CD4-positive, alpha-beta T cell treated with Interleukin-1 beta for 1 hour (primary cell): ENCODE measurements at places on chromosomes 7 and 10.
A peak's percentile ranks its signal among the peaks of the same experiment; 100 is the strongest.

GRCh38 chr10:77926566-77927401, at the start of gene DLG5:
TSS of gene DLG5 (minus strand) at chr10:77926755. CDS start at chr10:77926520, 235 bp downstream.
- peak; percentile 11 for DNase-seq

DNA sequence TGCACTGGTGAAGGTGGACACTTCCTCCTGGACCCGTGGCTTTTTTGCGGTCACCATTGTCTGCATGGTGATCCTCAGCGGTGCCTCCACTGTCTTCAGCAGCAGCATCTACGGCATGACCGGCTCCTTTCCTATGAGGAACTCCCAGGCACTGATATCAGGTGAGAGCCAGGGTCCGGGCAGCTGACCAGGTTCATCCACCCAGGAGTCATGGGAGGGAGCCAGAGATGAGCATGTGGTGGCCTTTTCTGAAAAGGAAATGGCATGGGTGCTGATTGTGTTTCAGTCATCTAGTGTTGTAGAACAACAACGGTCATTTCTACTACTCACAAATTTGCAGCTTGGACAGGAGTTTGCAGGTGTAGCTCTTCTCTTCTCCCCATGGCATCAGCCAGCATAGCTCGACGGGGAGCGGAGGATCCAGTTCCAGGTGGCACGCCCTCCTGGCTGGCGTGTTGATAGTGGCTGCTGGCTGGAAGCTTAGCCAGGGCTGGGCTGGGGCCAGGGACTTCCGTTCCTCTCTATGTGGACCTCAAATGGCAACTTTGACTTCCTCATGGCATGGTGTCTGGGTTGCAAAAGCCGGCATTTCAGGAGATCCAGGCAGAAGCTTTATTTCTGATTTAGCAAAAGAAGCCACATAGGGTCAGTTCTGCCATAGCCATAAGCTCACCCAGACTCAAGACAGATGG, 32.7 kb downstream of the SLC29A3 start:
- DNase-seq: no peak

- DNase-seq: no peak
Measured at GRCh38 chr7:3497796-3498195, 196.7 kb downstream of the SDK1 start.

GRCh38 chr7:98771519-98771918, 98.3 kb downstream of the TMEM130 start:
- no peak for DNase-seq

- no peak for DNase-seq
Measured at GRCh38 chr10:62862447-62862846, 46.3 kb upstream of the EGR2 start.

DNA sequence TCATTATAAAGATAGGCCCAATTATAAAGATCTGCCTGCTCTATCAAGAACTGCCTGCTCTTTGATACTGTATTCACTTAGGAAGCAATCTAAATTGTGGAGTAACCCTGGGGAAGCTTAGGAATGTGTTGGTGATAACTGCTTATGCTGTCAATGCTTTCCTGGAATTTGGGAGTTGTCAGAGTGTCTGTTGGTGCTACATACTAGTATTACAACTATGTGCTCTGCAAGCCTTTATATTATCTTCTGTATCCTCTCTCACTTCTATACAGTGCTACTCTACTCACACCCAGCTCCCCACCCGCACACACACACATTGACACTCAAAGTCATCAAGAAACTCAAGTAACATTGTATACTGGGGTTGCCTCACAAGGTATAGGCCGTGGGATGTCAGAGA, 6.1 kb downstream of the ZNF277 start:
- no peak for DNase-seq

GRCh38 chr10:29621161-29621560, 13.6 kb downstream of the SVIL start:
- no peak for DNase-seq

DNA sequence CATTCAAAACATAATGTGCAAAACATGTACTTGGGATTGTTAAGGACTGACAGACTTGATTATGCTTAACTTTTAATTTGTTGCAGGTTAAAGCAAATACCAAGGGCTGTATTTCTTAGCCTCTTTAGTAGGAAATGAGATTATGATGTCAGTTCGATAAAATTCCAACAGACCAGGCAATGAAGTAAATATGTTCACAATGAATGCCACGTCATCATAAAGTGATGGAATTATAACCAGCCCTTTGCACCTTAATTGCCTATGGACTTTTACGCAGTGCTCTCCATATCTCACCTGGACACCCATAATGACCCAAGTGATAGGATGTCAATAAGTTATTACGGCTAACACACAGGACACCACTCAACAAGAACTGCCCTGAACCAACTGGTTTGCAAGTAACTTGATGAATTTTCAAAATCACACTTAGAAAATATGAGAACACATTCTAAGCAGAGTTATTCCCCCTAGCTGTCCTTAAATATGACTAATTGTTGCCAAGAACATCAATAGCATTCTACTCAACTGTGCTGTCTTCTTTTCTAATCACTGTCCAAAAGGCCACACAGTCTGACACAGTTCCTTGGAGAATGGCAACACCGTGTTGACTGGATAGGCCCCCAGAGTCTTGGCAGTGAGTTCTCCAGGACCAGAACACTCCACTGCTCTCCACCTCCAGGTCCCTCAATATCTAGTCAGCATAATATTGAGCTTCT, 115.0 kb downstream of the CHCHD3 start:
- no peak for DNase-seq

DNA sequence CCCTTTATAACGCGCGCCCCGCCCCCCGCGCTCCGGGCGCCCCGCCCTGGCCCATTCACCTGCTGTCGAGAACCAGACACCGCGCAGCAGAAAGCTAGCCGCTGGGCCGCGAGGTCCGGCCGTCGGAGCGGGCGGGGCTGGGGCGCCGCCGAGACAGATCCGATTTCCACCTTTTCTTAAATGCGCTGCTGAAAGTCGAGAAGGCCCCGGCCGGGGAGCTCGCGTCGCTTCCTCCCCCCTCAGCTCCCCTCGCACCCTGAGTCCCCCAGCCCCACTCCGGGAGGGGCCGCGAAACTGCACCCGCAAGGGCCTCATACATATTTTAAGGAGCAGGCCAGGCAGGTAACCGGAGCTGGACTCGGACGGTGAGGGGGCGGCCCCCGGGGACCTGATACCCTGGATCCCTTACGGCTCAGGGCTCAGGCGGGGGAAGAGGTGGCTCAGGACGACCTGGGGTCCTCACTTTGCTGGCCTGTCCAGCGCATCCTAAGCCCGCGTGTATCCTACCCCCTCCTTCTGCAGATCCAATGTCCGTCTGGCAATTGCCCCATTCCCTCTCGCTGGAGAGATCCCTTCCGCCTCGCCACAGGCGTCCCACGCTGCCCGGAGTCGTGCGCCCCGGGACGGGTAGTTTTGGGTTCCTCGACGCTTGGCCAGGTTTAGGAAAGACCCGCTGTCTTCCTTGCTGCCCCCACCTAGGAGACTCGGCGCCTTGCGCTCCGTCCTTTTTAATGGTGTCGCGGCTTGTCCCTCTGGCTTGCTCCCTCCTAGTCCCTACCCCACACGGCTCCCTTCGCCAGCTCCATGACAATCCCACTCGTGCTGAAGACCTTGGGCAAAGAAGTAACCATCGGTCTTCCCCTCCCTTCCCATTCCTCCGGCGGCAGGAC, 170.6 kb downstream of the UBE2H start:
- DNase-seq: no peak

- DNase-seq: no peak
Measured at GRCh38 chr7:81769891-81770727, at the start of gene HGF. TSS of gene HGF (minus strand) at chr7:81770047. CDS start at chr7:81769971, 76 bp downstream.

DNA sequence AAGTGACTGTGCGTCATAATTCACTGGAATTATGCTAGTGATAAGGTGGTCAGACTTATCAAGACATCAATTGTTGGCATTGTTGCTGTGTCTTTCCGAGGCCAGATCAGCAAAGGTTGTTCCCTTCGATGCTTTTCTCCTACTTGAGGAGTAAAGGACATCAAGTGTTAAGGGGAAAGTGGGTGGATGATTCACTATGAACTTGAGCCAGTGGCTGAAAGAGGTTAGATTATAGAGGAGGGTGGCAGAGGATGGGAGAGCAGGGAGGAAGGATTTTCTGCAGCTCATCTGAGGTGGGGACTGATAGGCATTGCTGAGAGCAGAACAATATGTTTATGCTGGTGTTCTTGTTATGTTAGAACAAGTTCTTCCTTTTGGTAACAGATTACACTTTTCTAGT, 131.4 kb upstream of the AGR3 start:
- no peak for DNase-seq

GRCh38 chr7:26447116-26447515, 155.5 kb downstream of the SNX10 start:
- no peak for DNase-seq

DNA sequence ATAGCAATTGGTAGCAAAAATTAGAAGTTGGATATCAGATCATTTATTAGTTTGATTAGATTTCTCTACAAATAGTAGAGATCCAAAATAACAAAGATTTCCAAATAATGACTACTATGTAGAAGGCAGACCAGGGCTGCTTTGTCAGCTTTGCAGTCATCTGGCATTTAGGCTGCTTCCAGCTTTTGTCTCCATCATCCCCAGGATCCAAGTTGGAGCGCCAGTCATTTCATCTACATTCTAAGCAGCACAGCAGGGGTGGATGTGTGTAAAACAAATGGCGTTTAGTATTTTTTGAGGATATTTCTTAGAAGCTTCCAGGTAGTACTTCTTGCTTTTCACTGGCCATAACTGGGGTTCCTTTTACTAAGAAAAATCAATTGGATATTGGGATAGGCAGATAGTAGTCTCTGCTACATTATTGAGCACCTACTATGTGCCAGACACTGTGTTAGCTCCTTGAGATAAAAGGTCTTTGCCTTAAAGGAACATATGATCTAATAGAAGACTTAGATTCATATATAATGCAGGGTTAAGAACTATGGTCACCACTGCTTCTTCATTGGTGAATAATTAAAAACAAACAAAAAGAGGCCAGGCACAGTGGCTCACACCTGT, 41.5 kb downstream of the TPST1 start:
- no peak for DNase-seq

DNA sequence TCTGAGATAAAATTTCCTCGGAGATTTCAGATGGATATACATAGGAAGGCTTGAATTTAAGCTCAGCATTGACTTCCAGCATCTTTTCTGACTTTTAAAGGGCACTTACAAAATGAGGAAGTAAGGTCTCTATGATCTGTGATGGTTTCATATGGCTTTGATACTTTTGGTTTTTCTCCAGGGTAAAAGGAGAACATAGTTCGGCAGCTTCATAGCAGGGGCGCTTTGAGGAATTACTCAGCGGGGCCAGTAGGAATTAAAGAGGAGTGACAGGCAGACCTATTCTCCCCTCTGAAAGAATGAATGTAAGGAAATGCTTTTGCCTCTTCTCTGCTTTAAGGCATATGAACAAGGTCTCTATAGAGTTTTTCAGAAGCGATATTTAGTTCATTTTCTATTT, 80.0 kb upstream of the PCDH15 start:
- no peak for DNase-seq

DNA sequence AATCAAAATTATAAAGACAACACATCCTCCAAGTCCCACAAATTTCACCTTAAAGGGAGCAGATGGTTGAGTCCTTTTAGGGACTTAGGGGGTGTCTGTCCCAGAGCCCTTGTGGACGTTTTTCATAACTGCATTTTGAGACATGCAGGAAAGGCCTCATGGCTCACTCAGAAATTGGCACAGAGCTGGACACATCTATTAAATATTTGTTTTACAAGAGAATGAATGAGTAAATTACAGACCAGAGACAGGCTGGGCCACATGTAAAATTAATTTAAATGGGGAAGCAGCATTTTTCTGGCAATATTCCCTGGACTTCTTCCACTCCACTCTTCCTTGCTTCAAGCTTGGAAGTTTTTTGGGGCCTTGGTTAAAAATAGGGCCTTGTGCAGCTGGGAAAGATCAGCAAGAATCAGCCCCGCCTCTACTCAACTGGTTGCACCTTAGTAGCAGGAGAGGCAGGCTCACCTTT, 20.0 kb downstream of the LAMB1 start:
- no peak for DNase-seq

DNA sequence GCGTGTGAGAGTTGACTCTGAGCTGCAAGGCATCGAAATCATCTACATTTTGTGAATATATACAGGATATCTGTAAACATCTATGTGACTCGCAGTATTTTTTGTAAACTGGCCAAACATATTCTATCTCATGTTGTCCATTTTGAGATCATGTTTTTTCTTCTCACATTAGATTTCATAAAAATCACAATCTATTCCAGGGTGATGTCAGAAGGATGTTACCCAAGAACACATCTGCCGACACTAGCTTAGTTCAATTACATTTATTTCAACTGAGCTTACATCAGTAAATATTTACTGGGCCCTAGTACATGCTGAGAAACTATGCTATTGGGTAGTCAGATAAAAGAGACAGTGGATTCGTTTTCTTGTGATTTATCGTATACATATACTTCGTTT, 2.5 kb upstream of the BUB3 start:
- no peak for DNase-seq

DNA sequence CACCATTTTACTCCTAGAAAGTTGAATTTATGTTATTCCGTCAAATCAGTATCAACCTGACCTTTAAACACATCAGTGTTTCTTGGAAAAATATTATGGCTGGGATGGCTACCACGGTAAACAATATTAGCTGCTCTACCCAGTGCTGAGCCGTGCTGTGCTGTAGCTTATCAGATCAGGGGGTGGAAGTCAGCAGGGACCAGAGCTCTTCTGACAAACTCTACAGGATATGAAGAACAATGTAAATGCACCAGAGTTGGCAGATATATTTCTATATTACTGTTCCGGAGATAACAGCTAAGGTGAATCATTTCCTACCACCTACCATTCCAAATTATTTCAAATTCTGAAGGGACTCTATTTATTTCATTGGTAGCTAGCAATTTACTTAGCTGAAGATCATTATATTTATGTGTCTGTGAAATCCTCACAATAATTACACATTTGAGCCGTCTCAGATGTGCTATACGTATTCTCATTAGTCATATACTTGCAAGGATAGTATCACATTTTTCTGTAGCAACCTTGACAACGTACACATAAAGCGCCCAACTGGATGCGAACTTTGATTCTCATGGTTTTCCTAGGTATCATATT, 76.5 kb downstream of the TEX36 start:
- DNase-seq: no peak

GRCh38 chr7:121016966-121017365, 28.5 kb downstream of the CPED1 start:
- no peak for DNase-seq

GRCh38 chr7:30422922-30423321, 55.7 kb downstream of the NOD1 start:
- no peak for DNase-seq

DNA sequence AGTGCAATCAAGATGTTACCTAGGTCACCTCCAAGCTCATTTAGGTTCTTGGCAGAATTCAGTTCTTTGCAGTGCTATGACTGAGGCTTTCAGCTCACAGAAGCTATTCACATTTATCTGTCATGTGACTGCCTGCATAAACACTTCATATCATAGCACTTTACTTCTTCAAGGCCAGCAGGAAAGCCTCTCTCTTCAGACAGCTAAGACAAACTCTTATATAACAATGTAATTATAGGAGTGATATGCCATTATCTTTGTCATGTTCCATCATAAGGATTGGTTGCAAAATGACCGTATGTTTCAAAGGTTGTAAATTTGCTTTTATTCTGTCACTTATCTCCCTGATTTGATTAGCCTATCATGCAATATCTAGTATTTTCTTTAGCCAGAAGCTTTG, 78.8 kb upstream of the TMEM196 start:
- DNase-seq: no peak
